CD4-positive, alpha-beta memory T cell (primary cell): ENCODE measurements at places on chromosomes 3 and 15. TPM values are rescaled to one million over a fixed set of nuclear protein-coding genes. Genes with fewer than 3 reads are reported as not detected.

MRPS11 gene
- total RNA-seq: 35.0 TPM

TIMMDC1 gene
- 80.9 TPM for total RNA-seq

STX19 gene
- total RNA-seq: 0.39 TPM

EXD1 gene
- total RNA-seq: not detected

ZNF660 gene
- total RNA-seq: 0.06 TPM

CHDH gene
- 0.23 TPM for total RNA-seq

TGM5 gene
- not detected for total RNA-seq

TEX55 gene
- total RNA-seq: not detected

DNA sequence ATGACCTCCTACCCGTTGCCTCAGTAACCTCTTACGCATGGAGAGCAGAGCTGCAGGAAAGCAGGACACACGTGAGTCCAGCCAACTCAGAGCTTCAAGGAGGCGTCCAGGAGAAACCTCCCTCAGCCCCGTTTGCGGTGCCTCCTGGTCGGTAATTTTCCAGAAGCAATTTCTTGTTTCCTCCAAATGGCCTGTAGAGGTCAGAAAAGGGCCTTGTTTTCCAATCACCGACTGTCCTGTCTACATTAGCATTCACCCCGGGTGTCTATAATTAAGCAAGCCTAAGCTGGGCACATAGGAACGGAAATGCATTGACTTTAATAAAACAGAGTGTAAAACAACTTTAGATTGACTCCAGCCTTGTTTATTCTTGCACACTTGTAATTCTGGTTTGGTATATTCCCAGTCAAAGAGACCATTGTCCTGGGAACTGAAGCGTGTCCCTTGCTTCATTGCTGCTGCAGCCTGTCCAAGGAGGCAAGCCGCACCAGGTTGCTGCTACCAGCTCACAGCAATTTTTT is 836.2 kb downstream of the AGBL1 start:
- H3K27ac ChIP-seq: no peak overlapping the region
- H3K27me3 ChIP-seq: no peaks in the 10 kb centered on the region
- no peak overlapping the region for H3K4me3 ChIP-seq

GRCh38 chr3:128438488-128439072 is 28.1 kb downstream of the DNAJB8 start:
- no peaks in the 10 kb centered on the region for H3K27me3 ChIP-seq
- DNase-seq: no peak
- H3K36me3 ChIP-seq: no peaks in the 10 kb centered on the region
- no peak overlapping the region for H3K27ac ChIP-seq
- H3K4me1 ChIP-seq: no peaks in the 10 kb centered on the region

DNA sequence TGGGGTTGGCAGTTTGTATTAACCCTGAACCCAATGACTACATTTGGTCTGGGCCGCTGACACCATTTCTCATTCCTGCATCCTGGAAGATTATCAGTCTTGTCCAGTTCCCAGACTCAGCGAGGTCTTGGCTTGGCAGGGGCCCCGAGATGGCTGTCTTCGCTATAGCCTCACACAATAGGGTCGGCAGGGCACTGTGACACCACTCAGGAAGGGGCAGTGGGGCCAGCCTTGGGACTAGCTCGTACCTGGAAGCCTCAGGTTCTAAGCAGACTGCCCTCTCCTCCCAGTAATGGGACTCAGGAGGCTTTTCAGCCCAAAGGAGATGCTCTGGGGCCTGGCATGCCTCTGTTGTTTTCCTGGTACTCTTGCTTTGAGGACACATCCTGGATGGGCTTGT is 9.1 kb downstream of the TEX264 start:
- no peaks in the 10 kb centered on the region for H3K27me3 ChIP-seq
- peaks cover 100% of the 10 kb centered on the region for H3K4me1 ChIP-seq
- H3K4me3 ChIP-seq: no peak overlapping the region
- H3K27ac ChIP-seq: peak overlapping the region; percentile 48

GRCh38 chr3:192843119-192843518 is 74.5 kb downstream of the MB21D2 start:
- H3K4me1 ChIP-seq: peaks cover 21% of the 10 kb centered on the region
- no peaks in the 10 kb centered on the region for H3K27me3 ChIP-seq
- no peak overlapping the region for H3K4me3 ChIP-seq

DNA sequence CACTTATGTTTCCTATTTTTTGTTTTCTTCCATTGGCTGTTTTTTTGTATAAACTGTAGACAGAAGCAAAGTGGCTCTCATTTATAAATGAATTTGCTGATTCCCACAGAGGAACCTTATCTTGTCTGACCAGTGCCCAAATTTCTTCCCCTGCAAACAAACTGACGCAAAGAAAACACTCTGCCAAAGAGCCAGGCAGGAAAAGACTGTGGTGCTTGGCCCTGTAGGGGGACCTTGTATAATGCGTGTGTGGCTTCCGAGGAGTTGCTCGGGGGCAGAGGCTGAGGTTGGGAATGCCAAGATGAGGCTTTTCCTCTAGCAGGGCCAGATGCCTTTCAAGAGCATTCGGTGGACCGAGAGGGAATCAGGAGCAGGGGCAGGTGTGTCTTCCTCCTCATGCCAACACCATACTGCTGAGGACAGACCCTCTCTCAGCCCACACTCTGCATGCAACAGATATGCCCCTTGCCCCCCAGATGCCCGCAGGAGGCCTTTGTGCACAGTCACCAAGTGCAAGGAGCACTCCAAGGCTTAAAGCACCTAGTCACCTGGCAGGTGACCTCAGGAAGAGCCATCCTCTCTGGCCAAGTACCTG is 104.3 kb upstream of the ABHD17C start:
- DNase-seq: no peak
- no peaks in the 10 kb centered on the region for H3K4me1 ChIP-seq
- H3K27me3 ChIP-seq: no peaks in the 10 kb centered on the region
- no peaks in the 10 kb centered on the region for H3K36me3 ChIP-seq
- H3K27ac ChIP-seq: no peak overlapping the region
- no peak overlapping the region for H3K4me3 ChIP-seq

DNA sequence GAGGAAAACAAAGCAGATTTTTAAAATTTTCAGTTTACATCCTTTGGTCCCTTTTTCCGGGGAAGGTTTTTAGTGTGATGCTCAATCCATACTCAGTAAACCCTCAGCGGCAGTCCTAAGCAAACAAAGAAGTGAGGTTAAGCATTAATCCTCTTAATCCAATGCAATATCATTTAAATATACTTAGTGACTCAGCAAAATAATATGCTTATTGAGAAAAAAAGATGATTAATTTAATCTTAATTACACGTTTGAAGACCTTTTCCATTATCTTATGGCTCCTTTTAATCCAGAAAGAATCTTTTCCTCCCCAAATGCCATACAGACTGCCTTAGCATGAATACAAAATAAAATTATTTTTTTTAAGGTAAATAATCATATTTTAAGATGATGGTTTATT is at the start of gene GABRR3:
TSS of gene GABRR3 (minus strand) at position 108 of the 400 bp plus-strand sequence. CDS start 328 bp downstream, outside the sequence.
- H3K36me3 ChIP-seq: no peaks in the 10 kb centered on the region
- H3K27me3 ChIP-seq: peaks cover 3% of the 10 kb centered on the region
- no peak within 1 kb of the TSS for H3K27ac ChIP-seq

GRCh38 chr15:67142767-67143100 is 77.3 kb downstream of the SMAD3 start:
- no peak for DNase-seq
- no peak overlapping the region for H3K27ac ChIP-seq
- H3K36me3 ChIP-seq: no peaks in the 10 kb centered on the region

DNA sequence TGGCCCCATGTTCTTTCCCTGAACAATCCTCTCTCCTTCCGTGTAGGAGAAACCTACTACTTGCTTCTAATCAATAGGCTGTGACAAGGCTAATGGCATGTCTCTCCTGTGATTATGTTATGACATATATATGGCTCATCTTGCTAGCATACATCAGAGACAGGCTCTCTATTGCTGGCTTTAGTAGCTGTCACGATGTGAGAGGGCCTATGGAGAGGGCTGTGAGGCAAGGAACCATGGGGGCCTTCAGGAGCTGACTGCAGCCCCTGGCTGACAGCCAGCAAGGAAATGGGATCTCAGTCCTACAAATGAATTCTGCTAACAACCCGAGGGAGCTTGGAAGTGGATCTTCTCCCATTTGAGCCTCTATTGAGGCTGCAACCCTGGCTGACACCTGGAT is 96.3 kb downstream of the EOMES start:
- DNase-seq: no peak
- no peak overlapping the region for H3K4me3 ChIP-seq
- H3K36me3 ChIP-seq: no peaks in the 10 kb centered on the region
- peaks cover 34% of the 10 kb centered on the region for H3K4me1 ChIP-seq

DNA sequence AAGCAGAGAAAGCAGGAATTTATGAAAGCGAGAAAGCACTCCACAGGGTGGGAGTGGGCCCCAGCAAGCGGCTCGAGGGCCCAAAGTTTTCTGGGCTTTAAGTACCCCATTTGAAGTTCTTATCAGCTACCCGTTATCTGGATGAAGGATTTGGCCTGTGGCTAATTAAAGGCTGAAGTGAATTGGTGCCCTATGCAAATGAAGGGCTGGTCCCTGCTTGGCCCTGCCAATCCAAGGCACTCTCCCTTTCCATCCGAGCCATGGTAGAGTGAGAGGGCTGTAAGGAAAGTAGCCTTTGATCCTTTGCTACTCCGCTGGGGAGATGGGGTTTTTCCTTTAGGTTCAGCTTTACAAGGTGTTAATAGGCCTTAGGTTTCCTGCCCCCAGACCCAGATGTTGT is 469.3 kb upstream of the CFAP20DC start:
- H3K4me1 ChIP-seq: no peaks in the 10 kb centered on the region
- DNase-seq: no peak
- no peak overlapping the region for H3K27ac ChIP-seq
- H3K4me3 ChIP-seq: no peak overlapping the region

GRCh38 chr3:107103786-107104185 is 273.5 kb upstream of the CCDC54 start:
- H3K4me3 ChIP-seq: no peak overlapping the region
- no peaks in the 10 kb centered on the region for H3K36me3 ChIP-seq
- no peak for DNase-seq
- H3K27me3 ChIP-seq: no peaks in the 10 kb centered on the region
- no peaks in the 10 kb centered on the region for H3K4me1 ChIP-seq

GRCh38 chr15:71730277-71731144 is 79.8 kb upstream of the NR2E3 start:
- H3K27me3 ChIP-seq: no peaks in the 10 kb centered on the region
- H3K4me3 ChIP-seq: no peak overlapping the region
- no peaks in the 10 kb centered on the region for H3K36me3 ChIP-seq
- DNase-seq: no peak
- H3K4me1 ChIP-seq: no peaks in the 10 kb centered on the region

DNA sequence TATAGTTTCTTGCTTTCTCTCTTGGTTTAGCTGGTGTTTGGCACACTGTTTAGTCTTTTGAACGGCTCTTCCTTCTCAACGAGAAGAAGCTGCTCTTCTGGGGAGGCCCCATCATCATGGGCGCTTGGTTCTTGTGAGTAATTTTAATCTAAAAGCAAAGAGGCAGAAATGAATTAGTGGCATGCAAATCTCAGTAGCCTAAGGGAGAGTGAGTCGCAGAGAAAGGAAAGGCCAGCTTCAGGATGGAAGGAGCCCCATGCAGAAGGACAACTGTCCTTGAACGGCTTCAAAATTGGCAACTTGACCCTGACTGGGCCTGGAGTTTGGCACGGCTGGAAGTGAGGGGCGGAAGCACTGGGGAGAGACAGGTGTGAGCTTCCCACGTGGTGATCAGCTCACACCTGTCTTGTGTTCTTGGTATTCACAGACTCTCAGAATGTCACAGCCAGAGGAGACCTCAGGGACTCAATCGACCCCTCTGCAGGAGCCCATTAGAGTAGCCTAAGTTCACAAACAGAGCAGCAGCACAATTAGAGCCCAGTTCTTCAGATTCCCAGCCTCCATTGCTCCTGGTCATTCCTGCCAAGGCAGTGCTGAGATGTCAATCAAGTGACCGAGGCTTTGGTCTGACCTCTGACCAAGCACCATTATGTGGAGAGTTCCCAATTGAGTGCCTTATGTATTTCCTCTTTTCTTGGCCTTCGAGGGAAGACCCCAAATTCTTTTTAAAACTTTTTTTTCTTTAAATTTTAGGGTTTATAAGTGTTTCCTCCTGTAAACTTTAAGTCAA is 41.3 kb upstream of the ETV5 start:
- H3K36me3 ChIP-seq: no peaks in the 10 kb centered on the region
- H3K4me3 ChIP-seq: no peak overlapping the region
- DNase-seq: no peak
- H3K27me3 ChIP-seq: no peaks in the 10 kb centered on the region

DNA sequence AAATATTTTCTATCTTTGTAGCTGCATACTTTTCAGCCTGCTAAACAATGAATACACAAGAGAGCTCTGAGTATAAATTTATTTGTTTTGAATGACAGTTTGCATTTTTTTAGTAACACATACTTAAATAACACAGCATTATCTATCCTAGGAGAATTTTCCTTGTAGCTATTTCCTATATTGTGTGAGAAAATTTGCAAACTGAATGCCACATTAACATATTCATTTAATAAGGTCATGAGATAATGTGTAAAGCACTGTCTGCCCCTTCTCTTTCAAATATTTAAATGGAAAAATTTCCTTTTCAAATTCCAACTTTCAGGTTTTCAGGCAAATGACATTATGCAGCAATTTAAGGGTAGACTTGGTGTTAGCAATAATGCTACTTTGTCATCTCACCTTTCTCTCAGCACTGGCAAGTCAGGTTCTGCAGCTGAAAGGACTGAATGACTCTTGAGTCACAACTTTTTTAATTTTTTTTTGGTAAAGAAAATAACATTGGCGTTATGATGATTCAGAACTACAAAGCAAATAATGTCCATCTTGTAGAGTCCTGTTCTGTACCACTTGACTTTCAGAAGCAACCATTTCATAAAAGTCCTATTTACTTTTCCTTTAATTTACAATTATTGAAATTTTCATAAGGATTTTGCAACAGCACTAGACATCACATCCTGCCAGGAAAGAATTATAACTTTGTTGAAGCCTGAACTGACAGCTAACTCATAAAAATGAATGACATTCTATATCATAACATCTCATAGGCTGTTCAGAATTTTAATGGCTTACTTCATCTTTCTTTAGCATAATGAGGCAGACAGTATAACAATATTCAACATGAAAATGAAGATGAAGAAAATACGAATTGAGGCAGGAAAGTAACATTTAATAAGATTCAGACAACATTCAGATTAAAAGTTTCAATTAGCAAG is 681.6 kb upstream of the SEMA6D start:
- DNase-seq: no peak
- no peaks in the 10 kb centered on the region for H3K4me1 ChIP-seq
- no peak overlapping the region for H3K27ac ChIP-seq
- H3K36me3 ChIP-seq: no peaks in the 10 kb centered on the region

DNA sequence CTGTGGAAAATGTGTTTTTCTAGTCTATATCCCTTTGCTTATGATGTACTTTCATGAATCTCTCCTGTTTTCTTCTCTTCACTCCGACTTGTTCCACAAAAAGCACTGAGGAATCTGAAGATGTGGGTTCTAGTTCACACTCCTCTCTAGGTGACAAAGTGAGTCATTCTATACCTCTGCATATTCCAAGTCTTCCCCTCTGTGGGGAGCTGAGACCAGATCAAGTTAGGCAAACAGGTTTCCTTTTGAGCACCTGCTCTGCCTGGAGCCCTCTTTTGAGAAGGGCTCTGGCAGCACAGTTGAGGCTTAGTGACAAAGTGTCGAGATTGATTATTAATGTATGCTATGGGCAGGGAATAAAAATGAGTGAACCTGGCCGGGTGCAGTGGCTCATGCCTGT is 82.4 kb upstream of the VGLL4 start:
- H3K27me3 ChIP-seq: no peaks in the 10 kb centered on the region
- H3K36me3 ChIP-seq: no peaks in the 10 kb centered on the region
- H3K4me1 ChIP-seq: peaks cover 5% of the 10 kb centered on the region
- no peak overlapping the region for H3K4me3 ChIP-seq
- no peak for DNase-seq
